ENCODE measurements at places on chromosomes 6 and 20.

- no peak for DNase-seq
Measured at GRCh38 chr20:48012401-48012974, 227.2 kb upstream of the SULF2 start.

- DNase-seq: no peak
Measured at GRCh38 chr20:63058696-63059335, 52.1 kb upstream of the BHLHE23 start.

DNA sequence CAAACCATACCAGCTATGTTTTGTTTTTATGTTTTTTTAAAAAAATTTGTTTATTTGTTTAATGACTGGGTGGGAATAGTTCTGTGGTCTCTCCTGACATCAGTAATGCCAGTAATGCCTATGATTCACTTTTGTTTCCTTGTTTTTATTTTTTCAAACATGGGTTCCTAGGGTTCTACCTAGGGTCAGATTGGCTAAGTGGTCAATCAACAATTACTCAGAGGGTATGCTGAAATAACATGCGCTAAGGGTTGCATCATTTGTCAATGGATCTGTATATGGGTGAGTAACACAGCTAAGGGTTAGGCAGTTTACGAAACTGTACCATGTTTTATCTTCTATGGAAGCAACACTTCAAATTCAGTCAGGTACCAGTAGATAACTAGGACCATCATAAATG is 583.8 kb upstream of the GJE1 start:
- no peak for DNase-seq

- DNase-seq: no peak
Measured at GRCh38 chr20:51705400-51705799, 62.8 kb downstream of the ATP9A start.

- DNase-seq: peak; percentile 77
Measured at GRCh38 chr20:63955281-63955826, 862 bp downstream of the UCKL1 start.

GRCh38 chr6:164230259-164230658 is 815.7 kb downstream of the QKI start:
- no peak for DNase-seq

- DNase-seq: no peak
Measured at GRCh38 chr20:6029538-6029937, 24.3 kb downstream of the LRRN4 start.

DNA sequence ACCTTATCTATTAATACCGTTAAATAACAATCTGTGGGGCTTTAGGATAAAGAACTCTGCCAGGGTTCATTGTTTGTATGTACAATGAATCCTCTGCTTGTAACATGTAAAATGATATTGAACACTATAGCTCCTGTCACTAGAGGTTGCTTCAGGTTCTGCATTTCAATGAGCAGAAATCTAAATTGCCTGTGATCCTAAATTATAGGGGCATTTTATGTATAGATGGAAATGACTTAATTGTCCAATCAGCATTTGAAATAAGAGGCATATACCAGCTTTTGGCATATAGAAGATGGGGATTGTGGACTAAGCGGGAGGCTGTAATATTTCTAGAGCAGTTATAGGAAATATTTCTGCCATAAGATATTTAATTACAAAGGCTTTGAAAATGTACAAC is 2.0 kb downstream of the NCOA3 start:
- DNase-seq: no peak

- DNase-seq: no peak
Measured at GRCh38 chr20:24132246-24132645, 143.7 kb upstream of the GGTLC1 start.

DNA sequence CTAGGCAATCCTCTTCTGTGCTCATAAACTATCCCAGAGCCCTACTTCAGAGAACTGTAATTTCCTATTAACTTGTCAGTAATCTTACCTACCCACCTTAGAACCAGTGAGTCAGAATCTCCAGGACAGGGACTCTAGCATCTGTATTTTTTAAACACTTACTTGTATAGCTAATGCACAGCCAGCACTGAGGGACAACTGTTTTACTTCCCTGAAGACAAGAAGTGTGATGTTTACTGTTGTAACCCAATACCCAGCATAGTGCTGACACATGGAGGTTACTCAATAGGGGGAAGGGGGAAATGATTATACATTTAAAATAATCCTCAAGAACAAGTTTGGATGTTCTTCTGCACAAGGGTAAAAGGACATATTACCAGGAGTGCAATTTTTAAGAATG is 130.8 kb downstream of the BTBD9 start:
- no peak for DNase-seq

DNA sequence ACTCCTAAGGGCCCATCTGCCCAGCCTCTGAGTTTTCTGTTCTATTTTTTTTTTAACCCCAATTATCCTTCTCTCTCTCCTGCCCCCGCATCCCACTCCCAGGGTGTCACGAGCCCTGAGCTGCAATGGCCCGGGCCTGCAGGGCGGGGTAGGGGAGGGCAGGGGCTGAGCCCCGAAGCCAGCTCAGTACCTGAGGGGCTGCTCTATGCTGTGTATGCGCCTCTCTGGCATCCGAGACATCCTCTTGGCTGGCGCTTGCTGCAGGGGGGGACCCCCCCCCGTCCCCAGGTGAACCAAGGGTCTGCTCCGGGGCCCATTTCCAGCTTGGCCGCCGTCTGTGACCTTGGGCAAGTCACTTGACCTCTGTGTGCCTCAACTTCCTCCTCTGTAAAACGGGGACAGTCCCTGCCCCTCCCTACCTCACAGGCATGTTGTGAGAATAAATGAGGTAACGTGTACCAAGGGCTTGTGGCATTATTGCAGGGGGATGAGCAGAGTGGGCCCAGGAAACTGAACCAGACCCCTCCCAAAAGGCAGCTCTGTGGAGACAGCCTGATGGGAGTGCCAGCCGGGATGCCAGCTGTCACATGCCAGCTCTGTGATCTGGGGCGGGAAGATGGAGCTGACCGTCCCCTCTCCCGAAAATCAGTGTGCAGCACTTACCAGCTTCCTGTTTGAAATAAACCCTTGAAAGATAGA is 13.0 kb upstream of the MYL9 start:
- peak; percentile 14 for DNase-seq

- no peak for DNase-seq
Measured at GRCh38 chr6:35016502-35017321, 124.4 kb downstream of the TCP11 start.

DNA sequence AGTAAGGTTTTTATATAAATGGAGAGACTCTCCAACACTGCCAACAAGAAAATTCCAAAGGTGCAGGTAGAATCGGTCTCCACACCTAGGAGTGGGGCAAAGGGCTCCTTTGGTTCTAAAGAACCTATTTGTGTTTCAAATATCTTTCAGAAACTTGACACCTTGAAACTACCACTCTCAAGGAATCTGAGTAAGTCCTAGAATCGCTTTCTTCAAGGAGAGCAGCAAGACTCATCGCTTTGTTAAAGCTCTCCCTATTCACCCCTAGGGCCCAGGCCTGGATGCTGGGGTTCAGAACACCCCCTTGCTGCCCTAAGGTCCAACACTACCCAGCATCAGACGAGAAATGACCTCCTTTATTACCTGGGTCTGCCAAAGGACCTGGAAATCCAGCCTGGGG is 2.0 kb downstream of the CLIC5 start:
- DNase-seq: no peak

DNA sequence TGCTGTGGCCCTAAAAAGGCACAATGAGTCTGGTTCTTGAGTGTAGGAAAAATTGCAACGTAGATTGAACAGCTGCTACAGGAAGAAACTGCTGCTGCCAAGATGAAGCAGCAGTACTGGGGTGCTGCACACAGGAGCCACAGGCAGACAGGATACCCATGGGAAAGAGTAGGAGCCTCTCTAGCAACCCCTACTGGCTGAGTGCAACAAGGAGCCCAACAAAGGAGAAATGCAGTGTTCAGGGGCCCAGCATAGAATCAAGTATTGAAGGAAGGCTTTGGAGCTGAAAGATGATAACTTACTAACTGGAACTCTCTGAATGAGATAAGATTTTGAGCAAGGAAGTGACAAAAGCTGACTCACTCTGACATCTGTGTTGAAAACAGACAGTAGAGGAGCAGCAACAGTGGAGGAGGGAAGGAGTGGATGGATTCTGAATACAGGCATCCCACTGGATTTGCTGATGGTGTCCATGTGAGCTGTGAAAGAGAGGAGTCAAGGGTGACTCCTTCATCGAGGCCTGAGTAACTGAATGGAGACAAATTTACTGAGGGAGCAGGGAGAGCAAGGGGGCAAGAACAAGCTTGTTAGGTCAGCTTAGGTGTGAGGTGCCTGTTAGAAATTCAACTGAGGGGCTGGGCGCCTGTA is 534.7 kb upstream of the JARID2 start:
- DNase-seq: peak; percentile 54

DNA sequence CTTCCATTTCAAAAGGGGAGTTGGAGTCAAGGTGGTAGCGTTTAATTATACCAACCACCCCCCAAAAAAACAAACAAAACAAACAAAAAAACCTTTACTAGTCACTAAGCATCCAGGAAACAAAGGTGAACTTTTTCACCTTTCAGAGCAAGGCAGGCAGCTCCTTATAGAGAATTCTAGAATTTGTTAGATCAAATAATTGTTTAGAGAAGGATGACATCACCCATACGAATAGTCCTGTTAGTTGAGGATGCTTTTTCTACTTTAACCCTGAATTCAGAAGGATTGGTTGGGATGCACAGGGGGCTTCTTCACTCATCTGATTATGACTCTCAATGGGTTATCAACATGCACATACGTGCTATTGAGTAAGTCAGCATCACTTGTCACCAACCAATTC is 44.3 kb downstream of the GNAS start:
- DNase-seq: no peak

- DNase-seq: no peak
Measured at GRCh38 chr6:30325873-30326525, 728 bp upstream of the TRIM39 start.

GRCh38 chr6:40042232-40042631 is 108.0 kb upstream of the MOCS1 start:
- no peak for DNase-seq

GRCh38 chr20:39823224-39823623 is 861.1 kb downstream of the DHX35 start:
- DNase-seq: no peak

- DNase-seq: no peak
Measured at GRCh38 chr20:61830241-61830930, 235.3 kb downstream of the TAF4 start.

DNA sequence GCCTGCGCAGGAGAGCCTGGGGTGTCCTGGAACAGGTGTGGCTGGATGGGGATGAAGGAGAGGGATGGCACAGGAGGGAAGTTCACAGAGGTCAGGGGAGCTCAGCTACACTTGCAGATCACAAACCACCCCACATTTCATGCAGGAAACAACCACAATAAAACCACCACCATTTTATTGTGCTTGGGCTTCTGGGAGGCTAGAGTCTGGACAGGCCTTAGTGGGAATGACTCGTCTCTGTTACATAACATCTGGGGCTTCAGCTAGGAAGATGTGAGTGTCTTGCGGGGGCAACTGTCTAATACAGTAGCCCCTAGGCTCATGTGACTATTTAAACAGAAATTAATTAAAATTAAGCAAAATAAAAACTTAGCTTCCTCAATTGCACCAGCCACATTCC is 33.4 kb downstream of the SNX5 start:
- no peak for DNase-seq

DNA sequence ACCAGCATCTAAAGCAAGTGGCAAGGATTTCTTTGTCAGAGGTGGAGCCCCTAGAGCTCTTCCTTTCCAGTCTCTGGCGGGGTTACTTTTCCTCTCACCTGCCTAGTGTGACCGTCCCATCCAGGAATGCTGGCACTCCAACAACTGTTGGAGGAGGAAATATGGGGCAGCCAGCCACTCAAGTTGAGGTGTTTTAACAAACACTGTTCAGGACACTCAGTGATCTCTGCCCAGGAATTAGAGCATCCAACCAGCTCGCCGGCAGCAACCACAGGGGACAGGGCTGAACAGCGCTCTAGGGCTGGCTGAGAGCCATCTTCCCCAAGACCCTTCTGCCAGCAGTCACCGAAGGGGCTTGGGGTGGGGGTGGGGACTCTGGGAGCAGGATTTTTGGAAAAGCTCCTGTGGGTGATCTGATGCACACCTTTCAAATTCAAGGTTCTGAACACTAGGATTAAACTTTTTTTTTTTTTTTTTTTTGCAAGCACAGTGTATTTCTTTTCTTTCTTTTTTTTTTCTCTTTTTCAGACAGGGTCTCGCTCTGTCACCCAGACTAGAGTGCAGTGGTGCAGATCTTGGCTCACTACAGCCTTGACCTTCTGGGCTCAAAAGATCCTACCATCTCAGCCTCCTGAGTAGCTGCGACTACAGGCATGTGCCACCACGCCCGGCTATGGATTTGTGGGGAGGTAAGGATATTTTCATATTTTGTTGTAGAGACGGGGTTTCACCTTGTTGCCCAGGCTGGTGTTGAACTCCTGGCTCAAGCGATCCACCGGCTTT is 28.4 kb upstream of the KCNK16 start:
- DNase-seq: no peak

DNA sequence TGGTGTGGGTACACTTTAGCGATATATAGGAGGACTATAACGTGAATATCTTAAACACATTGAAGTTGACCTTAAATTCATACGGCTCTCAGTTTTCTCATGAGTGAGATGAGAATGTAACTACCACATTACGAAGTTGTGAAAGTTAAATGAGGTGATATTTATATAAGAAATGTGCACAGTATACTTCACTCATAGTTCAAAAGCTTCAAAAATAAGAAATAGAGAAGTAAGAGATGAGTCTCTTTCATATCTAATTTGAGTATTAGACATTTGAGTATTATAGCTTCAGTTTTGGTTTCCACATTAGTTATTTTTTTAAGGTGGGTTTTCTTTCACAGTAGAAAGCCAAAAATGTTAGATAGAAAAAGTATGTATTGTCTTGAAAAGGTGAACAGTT is 183.3 kb downstream of the NKAIN2 start:
- peak; percentile 2 for DNase-seq

GRCh38 chr20:22686097-22686496 is 101.7 kb upstream of the FOXA2 start:
- DNase-seq: no peak

DNA sequence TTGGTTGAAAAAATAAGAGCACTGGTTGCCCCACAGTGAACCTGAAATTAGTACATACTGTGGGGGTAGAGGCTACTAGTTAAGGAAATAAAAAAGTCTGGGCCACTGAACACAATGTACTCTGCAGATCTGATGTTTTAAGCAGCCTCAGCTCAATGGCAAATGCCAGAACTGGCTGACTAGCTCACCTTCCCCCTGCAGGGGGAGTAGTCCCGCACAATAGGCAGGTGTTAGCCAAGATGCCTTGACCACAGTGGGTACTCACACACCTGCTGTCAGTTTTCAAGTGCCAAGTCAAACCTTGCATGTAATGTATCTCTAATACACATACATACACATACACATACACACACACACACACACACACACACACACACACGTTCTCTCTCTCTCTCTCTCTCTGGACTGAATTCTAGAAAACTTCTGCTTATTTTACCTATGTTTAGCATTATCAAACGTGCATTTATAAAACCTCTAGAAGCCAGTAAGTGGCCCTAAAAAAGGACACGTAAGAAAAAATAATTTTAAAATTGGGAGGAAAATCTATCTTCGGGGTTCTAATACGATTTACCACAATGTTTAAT is 36.1 kb downstream of the GMDS start:
- peak; percentile 40 for DNase-seq

Data from GM13976 (cell line).